ENCODE measurements at places on chromosomes 4 and X.

GRCh38 chrX:68462653-68463052 is 29.4 kb upstream of the OPHN1 start:
- DNase-seq, result no peak

- no peak for DNase-seq
Measured at GRCh38 chr4:139266208-139266582, 13.8 kb downstream of the MGARP start.

DNA sequence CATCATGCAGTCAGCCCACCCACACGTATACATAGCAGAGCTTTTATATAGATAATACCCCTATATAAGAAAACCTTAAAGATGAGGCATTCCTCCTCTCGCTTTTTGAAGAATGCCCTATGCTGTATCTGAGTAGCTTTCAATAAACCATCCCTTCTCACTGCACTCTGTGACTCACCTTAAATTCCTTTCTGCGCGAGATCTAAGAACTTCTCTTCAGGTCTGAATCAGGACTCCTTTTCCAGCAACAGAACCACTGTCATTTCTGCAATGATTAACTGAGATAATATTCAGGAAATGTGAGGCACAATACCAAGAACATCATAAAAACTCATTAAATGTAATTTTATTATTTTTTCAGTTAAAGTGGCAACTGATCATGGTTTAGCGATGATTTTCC is 76.4 kb upstream of the DCLK2 start:
- no peak for DNase-seq

DNA sequence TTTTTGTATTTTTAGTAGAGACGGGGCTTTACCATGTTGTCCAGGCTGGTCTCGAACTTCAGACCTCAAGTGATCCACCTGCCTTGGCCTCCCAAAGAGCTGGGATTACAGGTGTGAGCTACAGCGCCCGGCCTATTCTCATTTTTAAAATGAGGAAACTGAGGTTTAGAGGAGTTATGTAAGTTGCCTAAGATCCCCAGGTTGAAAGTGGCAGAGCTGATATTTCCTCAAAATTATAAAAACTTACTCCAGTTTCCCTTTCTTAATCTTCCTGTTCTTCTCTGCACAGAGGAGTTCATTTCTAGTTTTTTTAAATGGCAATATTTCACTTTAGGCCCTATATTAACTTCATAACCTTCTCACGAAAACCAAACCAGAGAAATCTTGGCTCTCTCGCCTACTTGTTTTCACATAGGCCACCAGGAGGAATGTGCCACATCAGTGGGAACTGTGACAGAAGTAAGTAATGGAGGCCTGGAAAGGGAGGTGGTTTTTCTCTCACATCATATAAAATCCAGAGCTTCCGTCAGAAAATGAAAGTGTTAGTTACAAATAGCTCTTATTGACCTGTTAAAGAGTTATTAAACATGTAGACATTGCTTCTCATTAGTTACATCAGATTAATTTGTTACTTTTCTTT is 16.1 kb upstream of the RS1 start:
- no peak for DNase-seq

DNA sequence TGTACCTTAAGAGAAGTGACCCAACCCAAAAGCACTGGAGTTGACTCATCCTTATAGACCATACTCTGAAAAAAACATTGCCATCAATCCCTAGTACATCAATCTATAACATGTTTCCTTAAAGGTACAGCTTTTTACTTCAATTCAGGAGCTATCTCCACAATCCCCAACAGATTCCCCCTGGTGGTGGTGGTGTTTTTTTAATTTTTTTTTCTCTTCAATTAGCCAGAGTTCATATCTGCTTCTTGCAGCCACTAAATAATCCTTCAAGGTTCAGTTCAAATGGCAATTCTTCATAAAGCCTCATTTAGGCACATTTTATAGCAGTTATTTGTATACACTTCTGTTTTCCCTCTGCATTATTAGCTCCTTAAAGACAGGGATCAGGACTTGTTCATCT is 60.7 kb upstream of the KDR start:
- DNase-seq, result no peak
